ENCODE measurements at places on chromosomes 5 and 9.

GRCh38 chr5:83343299-83343698, 128.2 kb upstream of the VCAN start:
- DNase-seq: no peak

GRCh38 chr5:72021651-72022357, 85.5 kb upstream of the MAP1B start:
- DNase-seq: no peak

- no peak for DNase-seq
These were observed 10.7 kb downstream of the OGN start for GRCh38 chr9:92393686-92394085.

DNA sequence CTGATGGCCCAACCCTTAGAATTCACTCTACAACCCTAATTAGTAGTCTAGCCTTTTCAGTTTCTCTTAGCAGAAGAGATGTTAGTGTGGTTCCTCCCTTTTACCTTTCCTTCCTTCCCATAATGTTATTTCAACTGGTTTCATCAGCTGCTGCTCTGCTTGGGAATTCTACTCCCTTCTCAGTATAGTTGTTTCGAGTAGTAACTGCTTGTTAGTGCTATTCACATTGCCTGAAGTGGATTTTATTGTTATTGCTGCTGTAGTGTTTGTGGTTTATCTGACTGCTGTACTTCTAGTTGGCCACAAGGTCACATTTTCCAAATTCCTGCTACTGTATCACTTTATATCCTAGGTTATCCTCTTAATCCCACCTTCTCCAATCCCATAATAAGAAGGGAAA, 29.7 kb downstream of the SMIM15 start:
- no peak for DNase-seq

- DNase-seq: no peak
These were observed 152.6 kb upstream of the MAST4 start for GRCh38 chr5:66443462-66444130.

DNA sequence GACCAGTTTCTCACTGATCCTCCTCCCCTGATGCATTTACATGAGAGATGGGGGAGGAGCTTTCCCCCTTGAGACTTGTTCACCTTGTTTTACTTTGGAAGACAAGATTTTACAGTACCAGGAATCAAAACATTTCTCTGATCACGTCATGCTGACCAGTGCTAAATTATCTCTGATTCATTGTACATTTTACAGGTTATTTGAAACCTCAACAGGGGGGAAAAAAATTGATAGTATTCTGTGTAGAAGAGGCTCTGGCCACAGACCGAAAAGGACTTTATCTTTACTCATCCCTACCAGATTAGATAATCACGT, 133.9 kb downstream of the GRIA1 start:
- no peak for DNase-seq

DNA sequence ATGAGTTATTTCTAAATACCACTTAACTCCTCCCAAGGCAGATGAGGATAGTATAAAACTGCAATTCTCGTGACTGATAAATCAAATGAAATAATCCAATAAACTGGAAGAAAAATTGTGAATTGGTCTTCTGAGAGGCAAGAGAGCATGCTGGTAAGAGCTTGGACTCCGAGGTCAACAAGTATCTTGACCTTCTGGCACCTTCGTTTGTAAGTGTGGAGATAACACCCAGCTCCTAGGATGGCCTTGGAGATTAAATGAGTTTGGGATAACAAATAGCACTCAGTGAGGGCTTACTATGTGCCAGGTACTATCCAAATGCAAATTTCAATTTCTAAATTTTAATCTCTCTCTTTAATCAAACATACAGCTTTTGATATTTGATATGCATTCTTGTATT, 866.3 kb upstream of the WWC1 start:
- DNase-seq: no peak

DNA sequence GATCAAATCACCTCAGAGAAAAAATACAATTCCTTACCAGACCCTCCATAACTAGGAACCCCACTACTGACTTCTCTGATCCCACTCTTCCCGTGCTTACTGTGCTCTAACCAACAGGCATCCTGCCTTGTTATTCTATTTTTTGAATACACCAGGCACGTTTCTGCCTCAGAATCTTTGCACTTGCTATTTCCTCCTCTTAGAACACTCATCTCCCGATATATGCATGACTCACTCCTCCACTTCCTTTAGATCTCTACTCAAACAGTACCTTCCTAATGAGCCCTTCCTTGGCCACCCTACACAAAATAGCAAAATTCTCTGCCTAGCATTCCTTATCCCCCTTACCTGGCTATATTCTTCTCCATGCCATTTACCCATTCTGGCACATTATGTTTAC, 43.9 kb downstream of the MAPKAP1 start:
- no peak for DNase-seq

- DNase-seq: no peak
These were observed 25.2 kb downstream of the SHC3 start for GRCh38 chr9:89153232-89154017.

- no peak for DNase-seq
These were observed 88.0 kb downstream of the NLN start for GRCh38 chr5:65809817-65810531.

DNA sequence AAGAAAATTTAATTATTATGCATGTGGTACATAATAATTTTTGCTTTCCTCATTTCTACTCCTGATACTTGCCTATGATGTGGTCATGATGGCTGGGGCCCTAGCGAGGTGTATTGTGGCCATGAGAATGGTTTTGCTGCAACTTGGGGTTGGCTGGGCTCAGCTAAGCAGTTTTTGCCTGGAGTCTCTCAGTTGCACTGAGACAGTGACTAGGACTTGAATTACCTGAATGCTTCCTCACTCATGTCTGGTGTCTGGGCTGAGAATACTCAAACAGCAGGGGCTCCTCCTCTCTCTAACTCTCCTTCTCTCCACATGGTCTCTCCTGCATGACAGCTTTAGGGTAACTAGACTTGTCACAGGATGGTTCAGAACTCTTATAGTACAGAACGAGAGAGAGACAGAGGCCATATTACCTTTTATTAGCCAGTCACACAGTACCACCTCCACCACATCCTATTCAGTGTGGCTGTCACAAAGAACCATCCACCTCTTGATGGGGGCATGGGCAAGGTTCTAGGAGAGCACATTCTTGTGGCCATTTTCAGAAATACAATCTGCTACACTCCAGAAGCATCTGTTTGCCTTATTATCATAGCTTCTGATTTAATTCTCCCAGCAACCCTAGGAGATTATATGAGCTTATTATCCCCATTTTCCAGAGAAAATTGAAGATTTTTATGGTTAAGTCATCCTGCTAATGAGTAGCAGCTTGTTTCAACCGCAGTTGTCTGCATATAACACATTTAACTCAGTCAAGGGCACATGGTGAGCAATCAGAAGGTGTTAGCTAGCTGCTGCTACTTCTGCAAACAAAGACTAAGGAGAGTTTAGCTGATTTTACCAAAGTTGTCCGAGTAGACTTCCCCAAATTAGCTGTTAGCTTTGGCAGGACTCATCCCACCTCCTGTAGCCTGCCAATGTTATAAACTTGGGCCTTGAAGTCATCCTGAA, 245.1 kb downstream of the DOCK8 start:
- no peak for DNase-seq

DNA sequence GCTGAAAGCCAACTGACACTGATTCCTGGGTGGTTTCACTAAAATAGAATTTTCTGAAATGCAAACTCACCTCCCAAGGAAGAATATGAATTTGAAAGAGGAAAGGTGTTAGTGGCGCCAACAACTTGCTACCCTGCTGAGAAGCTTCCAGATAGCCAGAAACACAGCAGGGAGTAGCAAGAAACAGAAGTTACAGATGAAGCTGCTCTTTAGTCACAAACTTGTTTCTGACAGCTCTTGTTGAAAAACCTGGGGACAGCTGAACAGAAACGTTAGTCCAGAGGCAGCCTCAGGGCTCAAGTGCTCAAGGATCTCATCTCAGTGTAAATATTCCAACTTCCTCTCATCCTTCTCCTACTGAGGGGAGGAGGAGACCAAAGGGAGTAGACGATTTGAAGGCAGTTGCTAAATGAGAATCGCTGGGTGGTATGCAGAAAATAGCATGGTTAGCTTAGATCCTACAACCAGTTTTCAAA, 184.1 kb downstream of the PDE4D start:
- DNase-seq: no peak

DNA sequence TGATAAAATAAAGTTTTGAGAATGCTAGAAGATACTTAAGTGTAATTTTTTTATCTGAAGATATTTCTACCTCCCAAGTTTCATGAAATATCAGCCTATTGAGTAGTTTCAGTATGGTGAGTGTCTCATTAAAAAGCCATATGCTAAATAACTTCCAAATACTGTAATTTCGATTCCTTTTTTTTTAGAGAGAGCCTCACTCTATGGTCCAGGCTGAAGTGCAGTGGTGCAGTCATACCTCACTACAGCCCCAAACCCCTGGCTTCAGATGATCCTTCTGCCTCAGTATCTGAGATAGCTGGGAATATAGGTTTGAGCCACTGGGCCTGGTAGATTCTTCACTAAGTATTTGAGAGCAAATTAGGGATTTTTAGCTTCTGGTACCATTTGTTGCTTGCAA, 24.5 kb downstream of the CDC42SE2 start:
- no peak for DNase-seq

DNA sequence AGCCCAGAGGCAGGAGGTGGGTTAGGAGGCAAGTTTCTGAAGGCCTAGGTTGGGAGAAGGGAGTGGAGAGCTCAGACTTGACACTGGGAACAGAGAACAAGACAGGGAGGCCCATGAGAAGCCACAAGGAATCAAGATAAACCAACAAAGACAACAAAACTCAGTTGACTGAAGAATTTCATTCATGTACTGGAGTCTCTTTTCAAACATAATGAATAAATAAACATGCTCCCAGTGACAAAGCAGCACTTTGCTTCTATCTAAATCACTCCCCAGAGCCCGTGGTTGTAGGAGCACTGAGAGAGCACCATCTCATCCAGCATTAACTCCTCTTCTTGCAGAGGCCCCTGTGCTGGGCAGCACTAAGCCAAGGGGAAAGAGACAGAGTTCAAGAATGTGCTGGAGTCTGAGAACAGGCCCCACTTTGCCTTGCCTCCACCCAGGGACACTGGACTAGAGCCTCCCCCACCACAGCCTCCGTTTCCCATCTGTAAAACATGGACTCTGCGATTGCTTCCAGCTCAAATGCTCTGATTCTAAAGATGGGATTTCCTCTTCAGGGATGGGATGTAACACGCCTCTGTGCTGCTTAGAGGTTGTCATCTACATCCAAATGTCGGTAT, 282.0 kb downstream of the SPOCK1 start:
- no peak for DNase-seq

DNA sequence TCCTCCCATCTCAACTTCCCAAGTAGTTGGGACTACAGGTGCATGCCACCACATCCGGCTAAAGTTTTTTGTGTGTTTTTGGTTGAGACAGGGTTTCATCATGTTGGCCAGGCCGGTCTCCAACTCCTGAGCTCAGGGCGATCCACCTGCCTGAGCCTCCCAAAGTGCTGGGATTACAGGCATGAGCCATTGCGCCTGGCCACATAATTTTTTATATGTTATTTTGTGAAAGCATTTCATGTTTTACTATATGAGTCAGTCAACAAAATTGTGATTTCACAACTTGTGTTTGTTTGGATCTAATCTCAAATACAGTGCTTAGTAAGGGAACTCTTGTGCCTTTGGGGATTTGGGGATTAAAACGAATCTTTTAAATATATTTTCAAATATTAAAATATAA, 20.0 kb upstream of the FAM120AOS start:
- no peak for DNase-seq

DNA sequence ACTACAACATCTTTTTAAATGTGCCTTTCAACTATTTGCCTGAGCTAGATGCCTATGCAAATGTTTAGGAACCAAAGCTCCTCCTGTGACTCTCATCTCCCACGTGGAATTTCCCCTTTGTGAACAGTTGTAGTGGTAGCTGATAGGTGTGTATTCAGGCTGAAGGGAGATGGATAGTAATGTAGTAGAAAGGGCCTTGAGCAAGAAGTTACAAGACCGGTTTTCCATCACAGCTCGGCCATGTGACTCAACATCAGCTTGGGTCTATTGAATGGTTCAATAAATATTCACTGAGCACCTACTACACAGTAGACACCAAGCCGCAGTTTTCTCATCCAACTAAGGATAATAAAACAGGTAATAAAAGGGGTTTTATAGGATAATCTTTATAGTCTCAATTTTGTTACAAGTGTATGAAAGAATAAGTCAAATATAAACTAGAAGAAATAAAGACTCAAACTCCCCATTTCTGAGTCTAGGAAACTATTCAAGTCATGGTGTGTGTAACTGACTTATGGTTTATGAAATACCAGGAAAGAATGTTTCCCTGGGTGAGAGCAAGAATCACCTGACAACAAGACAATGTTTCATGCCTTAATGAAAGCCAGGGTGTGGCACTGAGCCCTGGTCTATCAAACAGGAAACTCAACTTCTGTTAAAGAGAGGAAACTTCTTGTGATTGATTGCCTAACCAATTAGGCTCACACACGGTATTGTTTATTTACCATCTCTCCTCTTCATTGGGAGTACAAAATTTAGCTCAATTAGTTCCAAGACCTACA, 187.1 kb upstream of the SPEF2 start:
- no peak for DNase-seq

- no peak for DNase-seq
These were observed 64.0 kb downstream of the RNF130 start for GRCh38 chr5:180007582-180007981.

DNA sequence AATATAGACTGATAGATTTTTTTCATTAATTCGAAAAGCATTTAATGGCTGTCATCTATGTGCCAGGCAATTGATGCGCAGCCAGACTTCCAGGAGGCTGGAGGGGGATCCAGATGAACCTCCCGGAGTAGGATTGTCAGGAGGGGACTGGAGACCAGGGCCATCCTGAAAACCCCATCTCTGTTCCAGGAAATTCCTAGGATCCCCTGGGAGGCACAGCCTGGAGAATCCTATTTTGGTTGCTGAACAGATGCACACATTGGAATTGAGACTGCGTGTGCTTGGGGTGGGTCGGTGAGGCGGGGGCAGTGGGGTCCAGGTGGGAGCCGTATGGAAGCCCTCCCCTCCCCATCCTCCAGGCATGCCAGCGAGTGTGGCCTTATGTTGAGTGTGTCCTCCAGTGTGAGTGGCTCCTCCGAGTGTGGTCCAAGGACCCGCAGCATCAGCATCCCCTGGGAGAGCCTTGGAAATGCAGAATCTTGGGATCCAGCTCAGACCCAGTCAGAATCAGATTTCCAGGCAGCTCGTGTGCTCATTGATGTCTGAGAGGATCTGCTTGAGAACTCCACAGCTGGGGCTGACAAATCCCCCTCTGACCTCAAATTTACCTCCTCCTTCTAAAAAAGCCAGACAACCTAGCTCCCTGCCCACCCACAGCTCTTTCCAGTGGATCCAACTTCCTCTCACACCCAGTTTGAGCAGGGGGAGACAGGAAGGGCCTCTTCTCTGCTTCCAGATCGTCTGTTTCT, 38.7 kb downstream of the ROPN1L start:
- DNase-seq: no peak

- no peak for DNase-seq
These were observed 85.5 kb downstream of the CAMSAP1 start for GRCh38 chr9:135821733-135822373.

DNA sequence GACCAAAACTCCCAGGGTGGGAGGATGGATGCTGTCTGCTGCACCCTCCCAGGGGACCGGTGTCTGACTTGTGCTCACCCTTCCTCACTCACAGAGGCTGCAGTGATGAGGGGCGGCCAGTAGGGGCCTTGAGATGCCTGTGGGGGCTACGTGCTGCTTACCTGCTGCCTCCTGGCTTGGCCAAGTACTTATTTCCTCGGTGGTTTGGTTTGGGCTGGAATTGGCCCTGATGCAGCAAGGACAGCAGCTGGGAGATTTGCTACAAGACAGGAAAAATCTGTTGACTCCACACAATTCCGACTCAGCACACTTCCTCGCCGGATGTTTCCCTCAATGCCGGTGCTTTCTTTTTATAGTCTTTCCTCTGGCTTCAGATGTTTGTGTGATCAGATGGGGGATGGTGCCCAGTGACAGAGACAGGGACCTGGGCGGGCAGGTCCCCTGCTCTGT, 6.6 kb downstream of the PCDH12 start:
- DNase-seq: no peak

Measured in stimulated activated CD8-positive, alpha-beta memory T cell treated with anti-CD3 and anti-CD28 coated beads, Interleukin-7, amount 100 ng/mL, for 4 hours (primary cell).